Cardiac septum (tissue), 1 donor: ENCODE measurements at places on chromosomes 1 and 21.

GRCh38 chr1:204067935-204068334, 5.0 kb upstream of the SOX13 start:
- no peak for DNase-seq

GRCh38 chr21:14742119-14742518, 196.0 kb upstream of the SAMSN1 start:
- DNase-seq = no peak

DNA sequence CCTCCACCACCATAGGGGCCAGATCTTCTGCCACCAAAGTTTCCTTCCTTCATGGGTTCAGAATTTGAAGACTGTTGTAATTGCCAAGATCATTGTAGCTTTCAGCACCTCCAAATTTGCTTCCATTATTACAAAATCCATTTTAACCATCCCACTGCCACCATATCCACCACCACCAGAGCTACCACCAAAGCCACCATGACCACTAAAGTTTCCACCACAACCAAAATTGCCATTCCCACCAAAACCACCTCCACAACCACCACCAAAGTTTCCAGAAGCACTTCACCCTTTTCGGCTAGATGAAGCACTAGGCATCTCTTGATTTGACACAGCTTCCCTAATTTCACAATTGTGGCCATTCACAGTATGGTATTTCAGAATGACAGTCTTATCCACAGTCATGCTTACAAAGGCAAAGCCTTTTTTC, 45.2 kb downstream of the SLC30A7 start:
- DNase-seq = no peak

GRCh38 chr1:13667691-13668090, 32.3 kb upstream of the PRDM2 start:
- no peak for DNase-seq

DNA sequence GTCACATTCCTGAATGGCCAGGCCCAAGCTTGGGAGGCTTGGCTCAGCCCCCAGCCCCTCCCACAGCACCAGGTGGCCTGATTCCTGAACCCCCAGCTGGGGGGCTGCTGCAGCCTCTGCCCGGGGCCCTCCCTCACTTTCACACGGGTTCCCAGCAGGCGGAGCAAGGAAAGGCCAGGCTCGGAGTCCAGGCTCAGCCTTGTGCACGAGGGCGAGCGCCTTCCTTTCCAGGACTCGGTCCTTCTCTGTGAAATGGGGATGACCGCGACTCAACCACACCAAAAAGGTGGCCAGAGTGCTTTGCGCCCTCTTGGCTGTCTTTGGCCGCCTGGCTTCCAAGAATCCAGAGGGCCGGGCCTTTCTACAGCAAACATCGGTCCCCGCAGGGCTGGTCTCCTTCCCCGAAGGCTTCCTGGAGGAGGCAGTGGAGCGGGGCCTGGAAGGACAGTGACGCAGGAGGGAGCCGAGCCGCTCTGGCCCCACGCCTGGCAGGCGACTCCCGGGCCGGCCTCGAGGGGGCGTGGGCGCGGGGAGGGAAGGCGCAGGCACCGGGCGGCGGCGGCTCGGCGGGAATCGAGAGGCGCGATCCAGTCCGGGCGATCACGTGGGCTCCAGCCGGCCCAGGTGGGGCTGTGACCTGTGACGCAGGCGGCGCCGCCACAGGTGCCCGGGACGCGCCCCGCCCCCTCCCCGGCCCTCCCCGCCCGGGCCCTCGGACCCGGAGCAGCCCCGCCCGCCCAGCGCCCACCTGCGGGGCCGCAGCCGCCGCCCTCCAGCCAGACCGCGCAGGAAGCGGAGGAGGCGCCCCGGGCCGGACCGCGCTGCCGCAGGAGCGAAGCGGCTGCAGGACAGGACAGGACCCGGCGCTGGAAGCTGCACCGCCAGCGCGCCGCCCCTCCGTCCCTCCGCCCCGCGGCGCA, at the start of gene ARHGEF16:
TSS of gene ARHGEF16 (plus strand) at position 775 of the 920 bp plus-strand sequence. CDS start 8,420 bp downstream, outside the sequence.
- no peak for DNase-seq

GRCh38 chr1:7299329-7299799, 471.7 kb upstream of the VAMP3 start:
- no peak for DNase-seq

DNA sequence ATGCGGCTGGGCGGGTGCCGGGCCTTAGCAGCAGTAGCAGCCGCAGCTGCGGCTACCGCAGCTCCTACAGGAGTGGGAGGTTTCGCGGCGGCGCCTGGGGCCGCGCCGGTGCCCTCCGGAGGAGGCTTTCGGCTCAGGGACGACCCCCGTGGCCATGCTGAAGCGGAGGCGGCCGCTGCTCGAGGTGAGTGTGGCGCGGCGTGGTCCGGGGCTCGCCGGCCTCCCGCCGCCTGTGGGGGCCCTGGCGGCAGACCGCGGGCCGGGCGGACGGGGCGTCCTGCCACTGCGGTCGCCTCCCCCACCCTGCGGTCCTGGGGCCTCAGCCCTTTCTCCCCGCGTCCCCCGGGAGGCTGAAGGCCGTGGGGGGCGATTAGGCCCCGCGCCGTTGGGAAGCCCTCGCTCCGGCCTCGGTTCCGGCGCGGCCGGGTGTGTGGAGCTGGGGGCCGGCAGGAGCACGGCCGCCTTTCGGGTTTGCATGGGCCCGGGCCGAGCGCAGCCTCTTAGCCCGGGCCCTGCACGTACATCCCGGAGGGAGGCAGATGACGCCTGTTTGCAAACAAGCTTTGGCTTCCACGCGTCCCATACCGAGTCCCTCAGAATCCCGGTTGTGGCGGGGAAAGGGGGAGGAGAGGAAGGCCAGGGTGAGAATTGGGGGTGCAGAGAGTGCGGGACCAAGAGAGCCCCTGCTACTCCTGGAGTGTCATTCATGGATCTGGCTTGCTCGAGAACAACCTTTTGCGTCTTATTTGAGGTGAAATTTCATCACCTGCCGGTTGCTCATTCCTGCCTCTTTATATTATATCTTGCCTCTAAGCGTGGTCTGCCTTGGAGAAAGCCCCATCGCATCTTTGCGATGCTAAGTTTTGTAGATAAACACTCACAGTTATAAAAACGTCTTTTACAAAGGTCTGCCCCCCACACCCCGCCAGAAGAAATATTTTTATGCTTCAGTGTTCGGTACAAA, 613 bp downstream of the ZFYVE9 start:
- DNase-seq = no peak

- DNase-seq = no peak
Measured at GRCh38 chr1:17212487-17213121, 7.7 kb downstream of the PADI1 start.

DNA sequence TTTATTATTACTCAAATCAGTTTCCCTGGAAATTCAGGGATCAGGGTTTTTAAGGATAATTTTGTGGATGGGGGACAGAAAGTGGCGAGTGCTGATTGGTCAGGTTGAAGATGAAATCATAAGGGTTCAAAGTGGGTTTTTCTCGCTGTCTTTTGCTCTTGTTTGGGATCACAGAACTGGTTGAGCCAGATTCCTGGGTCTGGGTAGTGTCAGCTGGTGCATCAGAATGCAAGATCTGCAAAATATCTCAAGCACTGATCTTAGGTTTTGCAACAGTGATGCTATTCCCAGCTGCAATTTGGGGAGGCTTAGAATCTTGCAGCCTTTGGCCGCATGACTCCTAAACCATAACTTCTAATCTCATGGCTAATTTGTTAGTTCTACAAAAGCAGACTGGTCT, 9.3 kb downstream of the CHI3L2 start:
- DNase-seq = no peak

DNA sequence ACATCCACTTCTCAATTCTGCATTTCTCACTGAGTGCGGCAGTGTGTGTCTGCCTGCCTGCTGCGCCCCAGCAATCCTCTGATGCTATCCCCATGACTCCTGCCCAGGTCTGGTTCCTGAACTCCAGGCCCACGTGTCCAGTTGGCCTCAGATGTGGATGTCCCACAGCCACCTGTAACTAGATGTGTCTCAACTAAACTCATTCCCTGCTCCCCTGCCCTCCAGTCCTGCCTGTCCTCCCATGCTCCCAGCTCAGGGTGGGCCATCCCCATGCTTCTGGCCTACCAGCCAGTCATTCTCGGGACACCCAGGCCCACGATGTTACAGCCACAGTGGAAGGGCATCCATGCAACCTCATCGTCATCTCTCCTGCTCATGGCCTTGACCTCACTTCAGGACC, 76.8 kb downstream of the STUM start:
- DNase-seq = peak; percentile 51

DNA sequence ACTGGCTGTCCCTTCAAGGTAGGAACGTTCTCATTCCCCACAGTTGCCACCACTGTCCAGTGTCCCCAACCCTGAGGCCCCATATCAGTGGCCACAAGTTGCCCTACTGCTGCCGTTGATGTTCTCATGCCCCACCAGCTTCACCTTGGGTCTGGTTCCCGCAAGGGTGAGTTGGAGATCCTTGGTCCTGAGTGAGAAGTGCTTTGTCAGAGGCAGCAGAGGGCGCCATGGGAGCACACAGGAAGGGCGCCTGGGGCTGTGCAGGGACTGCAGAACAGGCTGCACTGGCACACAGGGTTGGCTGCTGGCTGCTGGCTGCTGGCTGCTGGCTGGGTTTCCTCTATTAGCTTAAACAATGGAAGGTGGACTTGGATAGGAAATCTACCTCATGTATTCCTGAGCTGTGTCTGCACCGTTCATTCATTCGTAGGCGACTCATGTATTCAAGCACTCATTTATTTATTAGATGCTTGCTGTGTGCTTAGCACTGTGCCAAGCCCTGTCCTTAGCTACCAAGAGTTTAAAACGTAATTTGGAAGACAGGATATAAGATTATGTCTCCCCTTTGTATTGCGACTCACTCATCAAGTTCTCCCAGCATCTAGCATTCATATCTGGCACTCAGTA, 2.1 kb upstream of the S100A9 start:
- DNase-seq = peak; percentile 93

GRCh38 chr1:43495204-43495603, 35.5 kb upstream of the PTPRF start:
- DNase-seq = no peak

DNA sequence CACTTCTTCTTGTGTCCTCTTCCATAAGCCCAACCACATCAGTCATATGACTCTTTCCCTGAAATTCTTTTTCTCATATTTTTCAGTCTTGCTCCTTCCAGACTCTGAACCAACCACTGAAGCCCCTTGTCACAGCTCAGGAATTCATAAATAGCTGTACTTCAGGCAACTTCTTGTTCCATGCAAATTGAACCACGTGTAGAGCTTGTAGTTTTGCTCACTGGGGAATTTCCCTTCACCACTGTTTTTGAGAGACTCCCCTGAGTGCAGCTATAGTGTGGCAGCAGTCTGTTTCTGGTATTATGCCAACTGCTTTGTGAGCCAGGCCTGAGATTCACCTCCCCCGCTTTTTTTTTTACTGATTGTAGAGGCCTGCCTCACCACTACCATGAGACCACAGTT, 150.3 kb upstream of the SPAG17 start:
- DNase-seq = no peak
